Hematopoietic multipotent progenitor cell (in vitro differentiated cells): ENCODE measurements at places on chromosomes 13 and 19. TPM values are rescaled to one million over a fixed set of nuclear protein-coding genes. Genes with fewer than 3 reads are reported as not detected.
A peak's percentile ranks its signal among the peaks of the same experiment; 100 is the strongest.

The SLC1A6 gene
- 15.3 TPM for total RNA-seq

The KLF1 gene
- 71.4 TPM for total RNA-seq

The KLK2 gene
- not detected for total RNA-seq

The FRY gene
- 28.0 TPM for total RNA-seq

The APLP1 gene
- not detected for total RNA-seq

The GARIN5A gene
- 1.1 TPM for total RNA-seq

- no peak for DNase-seq
These were observed 7.7 kb downstream of the ZIC5 start for GRCh38 chr13:99963816-99964339.

DNA sequence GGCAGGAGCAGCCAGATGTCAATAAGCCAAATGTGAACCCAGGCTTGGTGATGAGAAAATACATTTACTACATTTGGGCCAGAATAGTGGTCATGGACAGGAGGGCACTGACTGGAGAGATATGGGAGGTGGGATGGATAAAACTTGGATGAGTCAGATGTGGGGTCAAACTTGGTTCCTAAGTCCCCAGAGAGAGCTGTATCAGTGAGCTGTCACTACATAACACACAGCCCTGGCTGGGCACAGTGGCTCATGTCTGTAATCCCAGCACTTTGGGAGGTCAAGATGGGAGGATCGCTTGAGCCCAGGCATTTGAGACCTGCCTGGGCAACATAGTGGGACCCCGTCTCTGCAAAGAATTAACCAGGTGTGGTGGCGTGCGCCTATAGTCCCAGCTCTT is 51.6 kb upstream of the EHD2 start:
- no peak for DNase-seq

DNA sequence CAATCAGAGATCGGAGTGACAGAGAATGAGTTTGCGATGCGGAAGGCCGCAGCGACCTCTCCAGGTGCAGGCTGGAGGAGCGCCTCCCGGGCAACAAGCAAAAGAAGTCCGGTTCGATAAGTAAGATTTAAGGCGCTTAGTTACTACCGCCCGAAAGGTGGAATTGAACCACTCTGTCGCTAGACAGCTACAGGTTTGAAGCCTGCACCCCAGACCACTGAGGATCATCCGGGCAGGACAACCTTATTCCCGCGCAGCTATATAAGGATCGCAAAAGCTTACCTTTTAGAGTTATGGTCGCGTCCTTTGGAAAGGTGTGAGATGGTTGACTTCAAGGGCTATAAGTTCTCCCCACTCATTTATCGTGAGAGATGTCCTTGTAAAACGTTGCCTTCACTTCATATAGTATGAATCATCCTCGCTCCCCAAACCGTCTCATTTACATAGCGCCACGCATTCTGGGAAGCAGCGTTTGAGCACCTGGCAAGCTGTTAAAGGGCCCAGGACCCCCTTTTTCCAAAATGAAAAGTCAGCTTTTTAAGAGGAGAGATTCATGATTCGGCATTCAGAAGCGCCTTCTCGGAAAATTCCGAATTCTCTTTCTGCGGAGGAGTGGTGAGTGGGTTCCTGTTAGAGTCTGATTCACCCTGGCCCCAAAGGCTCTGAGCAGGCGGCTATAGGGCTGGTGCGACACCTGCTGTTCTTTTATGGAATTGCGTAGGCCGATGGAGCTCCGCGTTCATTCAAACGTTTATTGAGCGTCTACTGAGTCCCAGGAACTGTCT is 10.8 kb downstream of the FOSB start:
- DNase-seq: peak; percentile 94

DNA sequence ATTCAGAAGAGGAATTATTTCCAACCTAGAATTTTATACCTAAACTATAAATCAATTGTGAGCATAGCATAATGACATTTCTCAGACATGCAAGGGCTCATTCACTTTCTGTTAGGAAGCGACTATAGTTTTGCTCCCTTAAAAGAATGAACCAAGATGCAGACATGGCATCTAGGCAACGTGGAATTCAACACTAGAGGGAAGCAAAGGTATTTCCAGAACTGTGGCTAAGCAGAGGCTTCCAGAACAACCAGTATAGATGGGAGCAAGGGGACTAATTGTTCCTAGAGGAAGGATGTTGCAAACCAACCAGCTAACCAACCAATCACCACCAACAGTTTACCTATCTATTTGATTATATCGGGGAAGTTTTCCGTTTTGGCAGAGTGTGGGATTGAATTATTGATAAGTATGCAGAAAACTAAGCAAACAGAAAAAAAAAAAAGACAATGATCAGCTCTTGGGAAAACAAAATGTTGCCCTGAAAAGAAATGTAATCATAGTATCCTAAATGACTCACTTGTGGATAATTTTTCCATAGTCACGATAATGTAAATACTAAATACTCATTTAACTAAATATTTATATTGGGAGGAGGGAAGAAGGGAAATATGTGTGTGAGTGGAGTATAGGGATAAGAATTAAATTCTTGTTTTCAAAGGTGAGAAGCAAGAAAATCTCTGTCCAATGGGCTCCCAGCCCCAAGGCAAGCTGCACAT is 21.1 kb downstream of the ARL11 start:
- no peak for DNase-seq

DNA sequence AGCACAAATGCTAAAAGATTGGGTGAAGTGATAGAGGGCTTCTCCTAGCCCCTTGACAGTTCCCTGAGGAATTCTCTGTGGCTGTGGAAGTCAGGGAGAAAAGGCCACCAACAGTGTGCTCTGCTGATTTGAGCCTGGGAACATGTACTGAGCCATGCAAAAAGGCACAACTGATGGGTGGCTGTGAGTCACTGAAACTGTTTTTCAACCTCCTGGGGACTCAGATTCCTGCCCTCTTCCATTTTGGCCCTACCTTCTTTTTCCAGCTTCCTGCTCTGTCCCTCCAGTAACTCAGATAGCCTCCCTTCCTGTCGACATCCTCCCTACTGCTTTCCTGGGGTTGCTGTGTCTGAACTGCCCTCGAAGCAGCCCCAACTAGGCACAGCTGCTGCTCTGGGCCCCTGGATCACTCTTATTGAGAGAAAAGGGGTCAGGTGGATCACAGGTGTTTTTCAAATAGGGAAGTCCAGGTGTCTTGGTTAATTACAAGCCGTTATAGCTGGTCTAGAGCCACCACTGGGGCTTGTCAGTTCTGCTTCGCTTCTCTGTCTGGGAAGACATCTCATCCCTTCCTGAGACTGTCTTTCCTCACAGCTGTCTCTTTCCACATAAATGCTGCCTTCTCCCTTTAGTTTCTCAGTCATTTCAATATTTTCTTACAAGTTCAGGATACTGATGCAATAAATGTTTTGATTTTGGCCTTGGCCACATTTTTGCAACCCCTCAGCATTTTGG is 13.7 kb downstream of the FAM124A start:
- no peak for DNase-seq

DNA sequence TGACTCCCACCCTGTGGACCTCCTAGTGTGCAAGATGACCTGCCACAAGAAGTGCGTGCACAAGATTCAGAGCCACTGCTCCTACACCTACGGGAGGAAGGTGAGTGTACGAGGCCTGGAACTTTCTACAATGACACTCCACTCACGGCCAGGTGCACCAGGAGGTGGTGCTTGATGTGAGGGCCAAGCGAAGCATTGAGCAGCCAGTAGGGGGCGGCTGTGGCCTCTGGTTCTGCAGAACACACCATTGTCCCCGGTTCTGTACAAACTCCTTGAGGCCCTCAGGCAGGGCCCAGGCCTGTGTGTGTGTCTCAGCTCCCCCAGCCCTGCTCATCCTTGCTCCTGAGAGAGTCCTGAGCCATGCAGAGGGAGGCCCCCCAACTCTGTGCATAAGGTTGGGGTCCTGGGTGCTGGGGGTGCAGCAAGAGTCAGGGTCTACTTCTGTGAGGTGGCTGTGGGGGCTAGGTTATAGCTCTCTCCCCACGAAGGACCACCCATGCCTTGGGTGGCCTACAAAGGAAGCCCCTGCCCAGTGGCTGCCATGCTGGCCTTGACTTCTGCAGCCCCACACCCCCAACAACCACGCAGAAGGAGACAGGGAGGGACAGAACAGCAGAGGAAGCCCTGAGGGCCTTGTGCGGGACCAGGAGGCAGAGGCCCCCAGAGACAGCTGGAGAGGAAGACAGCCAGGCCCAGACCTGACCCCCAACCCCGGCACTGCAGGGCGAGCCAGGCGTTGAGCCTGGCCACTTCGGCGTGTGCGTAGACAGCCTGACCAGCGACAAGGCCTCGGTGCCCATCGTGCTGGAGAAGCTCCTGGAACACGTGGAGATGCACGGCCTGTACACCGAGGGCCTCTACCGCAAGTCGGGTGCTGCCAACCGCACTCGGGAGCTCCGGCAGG is 9.7 kb upstream of the USE1 start:
- no peak for DNase-seq

GRCh38 chr19:14476673-14477401 is 1.7 kb upstream of the PTGER1 start:
- DNase-seq: no peak

- no peak for DNase-seq
These were observed 9.6 kb upstream of the TIMM44 start for GRCh38 chr19:7953060-7953459.

- DNase-seq: no peak
These were observed 52.0 kb downstream of the TDRD12 start for GRCh38 chr19:32771596-32771995.

DNA sequence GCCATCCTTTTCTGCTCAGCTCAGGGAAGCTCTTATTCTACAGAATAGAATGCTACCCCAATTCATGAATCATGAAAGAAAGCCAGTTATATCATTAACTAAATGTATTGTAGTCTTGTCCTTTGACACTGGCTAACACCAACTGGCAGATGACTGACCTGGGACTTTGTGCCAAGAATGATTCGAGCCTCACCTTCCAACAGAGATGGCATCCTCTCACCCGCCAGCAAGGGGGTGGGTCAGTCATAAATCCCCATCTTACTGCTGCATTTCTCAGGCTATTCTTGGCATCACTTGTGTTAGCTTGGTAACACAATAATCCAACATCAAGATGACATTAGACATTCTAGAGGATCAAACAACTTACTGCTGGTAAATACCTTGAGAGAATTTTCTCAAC is 1239.8 kb upstream of the MIR17HG start:
- no peak for DNase-seq

DNA sequence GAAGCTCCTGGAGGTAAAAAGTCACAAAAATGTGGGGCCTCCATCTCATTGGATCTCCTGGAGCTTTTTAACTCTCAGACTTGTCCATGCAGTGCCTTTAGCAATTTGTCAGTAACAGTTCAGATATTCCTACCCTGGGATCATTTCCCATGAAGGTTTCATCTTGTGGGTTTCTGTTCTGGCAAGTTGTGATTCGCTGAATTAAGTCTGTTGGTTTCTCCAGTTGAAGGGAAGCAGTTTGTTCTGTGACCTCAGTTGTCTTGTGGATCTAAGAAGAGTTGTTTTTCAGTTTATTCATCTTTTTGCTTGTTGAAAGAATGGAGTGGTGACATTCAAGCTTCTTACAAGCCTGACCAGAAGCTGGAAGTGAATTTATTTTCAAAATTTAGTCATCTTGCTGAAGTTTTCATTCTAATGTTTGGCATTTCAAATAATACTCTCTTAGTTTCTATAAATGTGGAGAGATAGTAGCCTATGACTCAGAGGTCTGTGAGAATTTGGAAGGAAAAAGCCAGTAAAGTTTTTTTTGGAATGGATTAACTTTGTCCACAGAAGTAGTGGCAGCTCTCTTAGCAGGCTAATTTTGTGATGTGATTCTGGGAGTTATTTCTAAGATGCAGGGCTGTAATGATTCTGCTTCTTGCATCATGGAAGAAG is 120.1 kb upstream of the CSNK1A1L start:
- no peak for DNase-seq

DNA sequence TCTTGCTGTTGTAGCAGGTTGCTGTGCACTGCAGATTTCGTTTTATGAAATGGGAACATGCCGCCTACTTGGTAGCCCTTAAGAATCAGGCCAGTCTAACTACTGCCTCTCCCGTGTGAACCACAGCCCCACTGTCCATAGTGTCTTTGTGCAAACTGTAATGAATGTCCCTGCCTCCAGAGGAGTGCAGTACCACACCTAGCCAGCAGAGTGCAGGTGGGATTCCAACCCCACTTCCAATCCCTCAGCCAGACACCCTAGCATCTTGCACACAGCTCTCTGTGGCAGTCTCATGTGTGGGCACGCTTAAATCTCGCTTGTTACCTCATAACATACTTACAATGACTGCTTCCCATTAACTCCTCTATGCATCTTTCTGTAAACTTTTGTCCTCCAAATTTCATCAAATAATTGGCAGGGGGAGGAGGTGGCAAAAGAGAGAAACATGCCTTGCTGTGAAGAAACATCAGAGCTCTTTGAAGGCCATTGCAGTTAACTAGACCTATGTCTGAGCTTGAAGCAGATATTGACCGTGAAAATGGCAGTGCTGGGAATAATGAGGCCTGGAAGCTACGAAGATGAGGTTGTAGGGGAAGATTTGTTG is 47.2 kb downstream of the ZAR1L start:
- peak; percentile 43 for DNase-seq

- DNase-seq: peak; percentile 70
These were observed 6.2 kb downstream of the ZC3H4 start for GRCh38 chr19:47107202-47107952.
